ENCODE measurements at places on chromosomes 4 and X.

GRCh38 chr4:47720787-47721186, 117.1 kb downstream of the CORIN start:
- peak; percentile 63 for DNase-seq

DNA sequence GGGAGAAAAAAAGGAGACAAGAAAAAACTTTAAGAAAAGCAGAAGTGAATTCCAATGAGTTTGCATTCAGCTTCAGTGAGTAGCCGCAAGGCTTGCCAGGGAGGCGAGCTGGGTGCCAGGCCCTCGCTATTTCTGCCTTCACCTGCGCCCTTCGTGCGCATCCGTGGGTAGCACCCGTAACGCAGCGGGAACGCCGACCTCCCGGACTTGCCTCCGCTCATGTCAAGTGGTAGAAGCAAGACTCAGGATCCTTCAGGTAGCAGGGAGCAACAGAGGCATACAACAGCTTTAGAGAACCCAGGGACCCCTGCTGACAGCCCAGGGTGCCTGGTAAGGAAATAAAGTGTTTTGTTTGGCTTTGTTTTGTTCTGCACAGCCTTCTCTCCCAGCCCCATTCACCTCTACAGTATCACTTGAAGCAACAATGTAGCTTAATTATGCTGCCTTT, 140.0 kb upstream of the BCOR start:
- no peak for DNase-seq

DNA sequence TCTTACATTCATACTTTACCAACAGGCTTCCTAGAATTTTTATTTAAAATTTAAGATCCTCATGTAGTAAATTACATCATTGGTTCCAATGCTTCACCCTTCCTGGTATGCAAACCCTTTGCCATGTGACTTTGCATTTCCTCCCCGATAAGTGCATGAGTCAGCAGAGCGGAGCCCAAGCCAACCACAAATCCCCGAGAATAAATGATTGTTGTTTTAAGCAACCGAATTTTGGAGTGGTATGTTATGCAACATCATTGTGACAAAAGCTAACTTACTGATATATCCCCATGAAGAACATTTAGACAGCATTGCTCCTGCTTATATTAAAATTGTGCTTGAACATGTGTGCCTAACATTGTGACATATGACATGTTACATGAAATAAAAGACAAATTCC, 199.4 kb upstream of the DDX53 start:
- DNase-seq, result peak; percentile 86

- DNase-seq, result no peak
These were observed 138.5 kb upstream of the ZIC3 start for GRCh38 chrX:137427426-137427778.

- DNase-seq, result no peak
These were observed 424.5 kb downstream of the RPA4 start for GRCh38 chrX:97308171-97308570.

GRCh38 chrX:13750204-13750603, 15.7 kb downstream of the OFD1 start:
- DNase-seq, result peak; percentile 60

DNA sequence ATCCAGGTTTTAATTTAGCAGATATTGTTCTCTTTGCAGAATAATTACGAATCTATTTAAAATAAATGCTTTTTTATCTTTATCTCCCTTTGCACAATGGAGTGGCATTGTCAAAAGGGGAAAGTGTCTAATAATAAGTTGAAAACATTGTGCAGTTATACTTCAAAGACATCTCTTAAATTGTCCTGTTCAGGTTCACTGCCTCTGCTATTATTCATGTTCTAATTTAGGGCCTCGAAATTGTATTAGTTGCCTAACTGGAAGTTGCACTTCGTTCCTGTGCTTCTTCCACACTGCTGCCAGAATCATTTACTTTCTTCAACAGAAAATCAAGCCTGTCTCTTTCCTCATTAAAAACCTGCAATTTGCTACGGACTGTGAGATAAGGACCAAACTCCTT, 150.5 kb upstream of the SPRY1 start:
- DNase-seq, result no peak

DNA sequence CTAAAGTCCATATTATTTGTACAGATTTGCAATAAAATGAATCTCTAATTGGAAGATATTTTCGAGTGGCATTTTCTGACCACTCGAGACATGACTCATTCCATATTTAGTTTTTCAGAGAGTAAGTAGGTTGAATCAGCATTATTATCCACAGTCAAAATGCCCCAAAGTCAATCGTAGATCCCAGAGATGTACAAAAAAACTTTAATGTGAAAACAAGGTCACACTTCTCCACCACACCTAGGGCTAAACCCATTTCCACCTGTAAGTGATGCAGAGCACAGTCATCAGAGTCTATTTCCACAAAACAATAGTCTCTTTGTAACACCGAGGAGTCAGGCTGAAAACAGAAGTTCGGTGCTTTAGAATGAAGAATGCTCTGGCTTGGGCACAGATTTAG, 117.1 kb upstream of the TENM3 start:
- no peak for DNase-seq

GRCh38 chr4:116272336-116272735, 813.0 kb downstream of the TRAM1L1 start:
- no peak for DNase-seq

DNA sequence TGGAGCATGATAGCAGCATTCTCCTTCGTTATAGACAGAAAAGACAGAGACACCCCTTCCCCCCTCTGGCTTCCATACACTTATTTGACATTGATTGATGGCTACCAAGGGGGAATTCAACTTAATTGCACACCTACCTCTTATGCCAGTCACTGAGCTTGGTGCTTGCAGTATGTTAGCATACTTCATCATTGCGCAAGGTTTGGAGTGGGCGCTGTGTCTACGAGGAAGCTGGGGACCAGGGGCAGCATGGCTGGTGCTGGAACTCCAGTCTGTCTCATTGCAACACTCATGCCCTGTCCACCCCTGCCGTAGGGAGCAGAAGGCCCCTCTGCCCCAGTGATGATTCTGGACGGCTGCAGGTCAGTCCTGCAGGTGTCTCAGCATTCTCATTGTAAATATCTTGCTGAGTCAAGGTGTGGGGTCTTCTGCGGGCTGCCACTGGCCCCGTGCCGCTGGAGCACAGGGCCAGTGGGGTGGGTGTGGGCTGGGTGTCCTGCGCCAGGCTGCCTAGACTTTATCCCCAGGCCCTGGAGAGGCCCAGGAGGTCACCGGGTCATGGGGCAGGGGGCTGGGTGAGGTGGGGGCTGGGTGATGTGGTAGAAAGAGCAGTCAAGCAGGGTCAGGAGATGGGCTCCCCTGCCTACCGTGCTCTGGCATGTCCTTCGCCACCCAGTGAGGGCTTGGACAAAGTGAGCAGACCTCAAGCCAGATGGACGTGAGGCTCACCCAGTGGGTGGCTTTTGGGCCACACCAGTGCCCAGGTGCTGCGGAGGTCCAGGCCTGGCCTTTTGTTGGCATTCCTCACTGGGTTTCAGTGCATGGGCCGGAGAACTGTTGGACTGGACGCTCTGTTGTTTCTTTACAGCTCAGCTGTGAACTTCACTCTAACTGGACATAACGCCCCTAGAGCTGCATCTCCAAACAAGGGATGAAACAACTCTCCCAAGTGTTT, 85.5 kb downstream of the PSAPL1 start:
- peak; percentile 21 for DNase-seq

DNA sequence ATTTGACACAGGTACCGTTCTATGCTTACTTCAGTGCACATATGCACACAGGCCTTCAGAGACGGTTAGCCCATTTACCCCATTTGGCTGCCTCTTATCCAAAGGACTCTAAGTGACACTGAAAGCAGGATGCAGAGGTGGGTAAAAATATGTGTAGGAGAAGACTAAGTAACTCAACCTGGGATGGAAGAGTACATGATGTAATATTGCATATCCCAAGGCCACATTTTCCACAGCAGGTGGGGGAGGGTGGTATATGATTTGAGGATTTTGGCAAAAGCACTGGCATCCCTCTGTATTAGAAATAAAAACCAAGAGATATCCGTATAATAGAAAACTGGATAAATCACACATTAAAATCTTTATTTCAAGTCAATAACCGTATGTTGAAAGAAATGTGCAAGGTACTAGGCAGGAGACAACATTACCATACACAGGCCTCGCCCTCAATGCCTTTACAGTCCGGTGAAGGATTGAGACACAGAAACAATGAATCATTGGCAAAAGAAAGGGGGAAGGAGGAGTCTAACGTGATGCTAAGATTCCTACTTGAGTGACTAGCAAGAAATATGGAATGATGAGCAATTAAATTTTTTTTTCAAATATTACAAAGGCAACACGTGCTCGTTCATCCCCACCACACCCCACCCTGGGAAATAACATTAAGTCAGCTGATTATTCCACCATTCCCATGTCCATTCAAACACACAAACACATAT, 161.0 kb upstream of the RASGEF1B start:
- no peak for DNase-seq

- no peak for DNase-seq
These were observed 144.9 kb downstream of the PALLD start for GRCh38 chr4:168641811-168642140.

- DNase-seq, result no peak
These were observed 27.6 kb upstream of the AGTR2 start for GRCh38 chrX:116142976-116143375.

GRCh38 chrX:155819966-155820491, 61.1 kb upstream of the VAMP7 start:
- DNase-seq, result peak; percentile 74

DNA sequence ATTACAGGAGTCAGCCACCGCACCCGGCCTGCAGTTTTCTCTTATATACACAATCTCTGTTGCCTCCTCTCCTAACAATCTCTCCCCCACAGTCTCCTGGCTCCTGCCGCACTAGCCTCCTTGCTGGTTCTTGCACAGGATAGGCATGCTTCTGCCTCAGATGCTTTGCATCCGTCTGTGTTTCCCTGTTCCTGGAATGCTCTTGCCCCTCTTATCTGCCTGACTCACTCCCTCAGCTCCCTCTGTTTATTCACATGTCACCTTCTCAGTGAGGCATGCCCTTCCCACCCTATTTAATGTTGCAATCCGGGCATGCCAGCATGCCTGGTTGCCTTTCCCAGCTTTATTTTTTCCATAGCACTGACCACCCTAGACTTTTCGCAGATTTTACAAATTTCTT, 161.9 kb downstream of the PHF8 start:
- DNase-seq, result no peak

DNA sequence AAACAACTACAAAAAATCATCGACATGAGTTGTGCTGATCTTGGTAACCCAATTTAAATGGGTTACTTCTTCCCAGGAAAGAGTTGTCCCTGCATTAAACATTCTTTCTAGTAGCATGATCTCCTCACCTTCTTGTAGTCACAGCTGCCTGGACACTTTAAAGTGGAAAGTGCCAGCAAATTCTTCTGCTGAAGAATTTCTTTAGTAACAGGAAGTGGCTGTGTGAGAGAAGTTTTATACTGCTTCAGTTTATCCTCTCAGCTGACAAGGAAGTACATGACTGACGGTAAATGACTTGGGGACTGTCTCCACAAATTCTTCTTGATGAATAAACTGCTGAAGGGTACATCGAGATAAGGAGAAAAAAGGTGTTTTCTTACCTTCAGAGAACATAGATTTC, 18.2 kb upstream of the TNIP3 start:
- peak; percentile 71 for DNase-seq

DNA sequence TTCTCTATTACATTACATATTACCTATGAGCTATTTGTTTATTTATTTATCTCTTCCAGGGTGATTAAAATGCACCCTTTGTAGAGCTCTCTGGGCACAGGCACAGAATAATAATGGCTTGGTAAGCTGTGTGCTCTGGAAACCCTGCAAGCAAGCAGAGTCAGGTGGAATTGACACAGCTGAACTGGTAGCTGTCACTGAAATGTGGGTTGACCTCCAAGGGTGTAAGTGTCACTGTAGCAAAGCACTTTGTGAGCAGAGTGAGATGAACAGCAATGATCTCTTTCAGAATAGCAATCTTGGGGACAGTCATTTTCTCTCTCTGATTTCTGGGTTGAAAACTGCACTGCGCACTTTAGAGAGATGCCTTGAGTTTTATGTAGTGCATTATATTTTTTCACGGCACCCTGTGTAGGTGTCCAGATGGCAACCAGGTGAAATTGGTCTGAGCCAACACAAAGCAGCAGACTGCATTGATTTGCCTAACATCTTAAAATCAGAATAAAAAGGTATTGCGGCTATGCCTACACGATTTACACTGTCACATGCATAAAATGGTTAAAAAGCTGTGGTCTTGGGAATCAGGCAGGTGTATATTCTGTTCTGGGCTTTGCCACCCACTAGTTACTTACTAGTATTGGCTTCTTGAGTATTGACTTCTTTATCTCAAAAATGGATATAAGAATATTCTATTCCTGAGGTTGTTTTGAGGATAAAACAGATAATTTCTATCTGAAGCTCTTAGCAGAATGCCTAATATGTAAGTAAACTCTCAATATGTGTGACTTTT, 450.3 kb downstream of the RAPGEF2 start:
- no peak for DNase-seq

DNA sequence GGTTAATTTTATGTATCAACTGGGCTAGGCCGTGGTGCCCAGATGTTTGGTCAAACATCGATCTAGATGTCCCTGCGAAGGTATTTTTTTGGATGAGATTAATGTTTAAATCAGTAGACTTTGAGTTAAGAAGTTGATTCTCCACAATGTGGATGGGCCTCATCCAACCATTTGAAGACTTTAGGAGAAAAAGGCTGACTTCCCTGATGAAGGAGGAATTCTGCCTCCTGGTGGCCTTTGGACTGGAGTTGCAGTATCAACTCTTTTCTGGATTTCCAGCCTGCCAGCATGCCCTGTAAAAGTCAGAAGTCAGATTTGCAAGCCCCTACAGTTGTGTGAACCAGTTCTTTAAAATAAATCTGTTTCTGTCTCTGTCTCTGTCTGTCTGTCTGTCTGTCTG, 91.4 kb downstream of the STK32B start:
- peak; percentile 70 for DNase-seq

DNA sequence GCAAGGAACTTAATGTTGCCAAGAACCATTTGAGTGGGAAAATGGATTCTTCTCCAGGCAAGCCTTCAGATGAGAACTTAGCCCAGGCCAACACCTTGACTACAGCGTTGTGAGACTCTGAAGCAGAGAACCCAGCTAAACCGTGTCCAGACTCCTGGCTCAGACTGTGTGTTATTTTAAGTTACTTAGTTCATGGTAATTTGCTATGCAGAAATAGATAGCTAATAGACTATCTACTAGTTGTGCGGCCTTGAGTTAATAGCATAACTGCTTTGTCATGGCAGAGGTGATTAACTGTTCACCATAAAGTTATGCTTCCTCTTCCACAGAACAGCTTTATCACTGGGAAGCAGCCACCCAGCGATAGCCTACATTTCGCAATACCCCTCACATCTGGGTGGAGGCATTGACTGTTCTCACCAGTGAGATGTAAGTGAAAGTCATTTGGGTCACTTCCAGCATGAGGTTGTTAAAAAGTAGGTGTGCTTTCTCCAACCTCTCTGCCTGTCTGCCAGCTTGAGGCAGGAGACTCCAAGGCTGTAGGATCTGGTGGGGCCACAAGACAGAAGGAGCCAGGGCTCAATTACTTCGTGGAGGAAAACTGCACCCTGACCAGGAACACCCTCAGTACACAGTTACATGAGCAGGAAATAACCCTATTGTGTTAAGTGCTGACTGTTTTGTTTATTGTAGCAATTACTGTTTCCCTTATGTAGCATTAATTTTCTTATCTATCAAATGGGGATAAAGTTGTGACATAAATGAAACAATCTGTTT, 94.2 kb downstream of the GPAT3 start:
- DNase-seq, result peak; percentile 96

All from NB4 (cell line).